ENCODE measurements at places on chromosomes 1 and 21.

DNA sequence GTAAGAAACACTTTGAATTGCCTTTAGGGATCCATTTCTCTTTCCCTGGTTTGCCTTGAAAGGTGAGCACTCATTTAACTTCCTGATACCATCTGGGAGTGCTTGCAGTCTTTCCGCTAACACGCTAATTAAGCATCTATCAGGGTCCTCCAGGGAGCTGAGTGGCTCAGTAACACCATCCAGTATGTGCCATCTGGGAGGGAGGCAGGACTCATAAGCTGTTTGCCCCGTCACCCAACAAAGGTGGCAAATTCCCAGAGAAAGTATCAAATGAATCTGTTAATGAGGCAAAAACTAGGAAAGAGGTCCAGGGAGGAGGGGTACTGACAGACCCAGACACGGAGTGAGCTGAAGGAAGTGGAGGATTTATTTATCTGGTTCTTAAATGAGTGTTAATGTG lies 430.9 kb downstream of the HLX start:
- no peak for DNase-seq

DNA sequence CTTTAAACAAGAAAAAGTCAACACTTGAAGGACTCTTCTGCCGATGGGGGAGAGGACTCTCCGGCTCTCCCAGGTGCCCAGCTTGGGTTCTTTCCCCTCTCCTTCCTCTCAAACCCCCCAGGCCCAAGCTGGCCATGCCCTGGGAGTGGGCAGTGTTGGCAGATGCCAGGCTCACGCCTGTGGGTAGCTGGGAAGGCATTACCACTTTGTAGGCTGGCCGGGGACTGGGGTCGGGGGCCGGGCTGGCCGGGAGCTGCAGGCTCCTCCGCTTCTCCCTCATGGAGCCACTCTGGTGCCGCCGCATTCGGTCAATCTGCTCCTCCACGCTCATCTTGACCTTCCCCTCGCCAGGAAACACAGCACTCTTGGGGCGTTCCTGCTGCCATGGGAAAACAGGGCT lies 16.4 kb upstream of the GOLT1A start:
- DNase-seq: no peak

DNA sequence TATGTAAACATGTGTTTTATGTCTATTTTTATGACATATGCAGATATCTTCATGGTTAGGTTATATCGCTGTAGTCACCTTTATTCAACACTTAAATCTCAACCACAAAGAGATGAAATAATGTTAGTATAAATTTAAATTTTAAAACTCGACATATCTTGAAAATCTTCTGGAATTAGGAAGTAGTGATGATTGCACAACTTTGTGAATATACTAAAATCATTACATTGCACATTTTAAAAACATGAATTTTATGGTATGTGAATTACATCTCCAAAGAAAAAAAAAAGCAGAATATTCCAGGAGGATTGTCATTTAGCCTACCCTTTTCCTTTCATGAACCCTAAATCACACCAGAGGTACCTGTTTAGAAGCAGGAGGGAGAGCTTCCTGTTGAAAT lies 39.4 kb upstream of the CACYBP start:
- DNase-seq: no peak

DNA sequence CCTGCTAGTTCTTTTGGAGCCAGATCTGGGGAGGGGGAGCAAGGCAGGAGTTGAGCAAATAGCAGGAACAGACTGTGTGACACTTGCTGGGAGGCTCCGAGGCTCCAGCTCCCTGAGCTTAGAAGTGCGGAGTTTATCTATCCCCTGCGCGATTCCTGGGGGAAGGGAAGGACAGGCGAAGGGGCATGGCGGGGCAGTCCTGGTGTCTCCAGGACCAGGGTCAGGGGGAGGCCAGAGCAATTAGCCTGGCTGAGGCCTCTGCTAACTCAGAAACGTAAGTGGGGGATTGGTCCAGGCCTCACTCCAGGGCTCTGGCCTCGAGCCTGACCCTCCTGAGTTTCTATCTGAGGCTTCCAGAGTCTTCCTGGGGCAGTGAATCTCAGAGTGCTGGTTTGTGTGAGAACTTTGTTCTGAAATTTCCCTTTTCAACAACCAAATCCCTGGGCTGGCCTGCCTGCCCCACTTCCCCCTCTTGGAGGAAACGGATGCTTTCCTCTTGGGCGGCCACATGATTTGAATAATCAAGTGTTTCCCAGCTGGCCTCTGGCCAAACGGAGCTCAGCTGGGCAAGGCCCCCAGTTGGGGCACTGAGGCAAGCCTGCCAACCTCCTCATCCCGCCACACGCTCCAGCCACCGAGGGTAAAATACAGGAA lies 15.6 kb downstream of the ALPL start:
- no peak for DNase-seq

DNA sequence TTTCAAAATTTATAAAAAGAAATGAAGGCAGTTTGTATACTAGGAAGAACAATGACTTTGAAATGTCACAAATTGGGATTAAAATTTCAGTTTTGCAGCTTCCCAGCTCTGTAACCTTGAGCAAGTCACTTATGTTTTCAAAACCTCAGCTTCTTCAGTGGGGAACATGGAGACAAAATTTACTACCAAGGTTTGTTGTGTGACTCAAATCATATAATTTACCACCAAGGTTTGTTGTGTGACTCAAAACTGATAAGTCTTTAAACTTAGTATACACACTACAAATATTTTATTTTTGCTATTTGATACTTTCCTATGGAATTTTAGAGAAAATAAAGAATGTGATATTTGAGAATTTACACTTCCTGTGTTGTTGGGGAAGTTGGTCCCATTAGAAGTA lies 219.9 kb downstream of the KCTD3 start:
- DNase-seq: no peak

GRCh38 chr1:119003413-119004128 lies 15.4 kb upstream of the TBX15 start:
- no peak for DNase-seq

DNA sequence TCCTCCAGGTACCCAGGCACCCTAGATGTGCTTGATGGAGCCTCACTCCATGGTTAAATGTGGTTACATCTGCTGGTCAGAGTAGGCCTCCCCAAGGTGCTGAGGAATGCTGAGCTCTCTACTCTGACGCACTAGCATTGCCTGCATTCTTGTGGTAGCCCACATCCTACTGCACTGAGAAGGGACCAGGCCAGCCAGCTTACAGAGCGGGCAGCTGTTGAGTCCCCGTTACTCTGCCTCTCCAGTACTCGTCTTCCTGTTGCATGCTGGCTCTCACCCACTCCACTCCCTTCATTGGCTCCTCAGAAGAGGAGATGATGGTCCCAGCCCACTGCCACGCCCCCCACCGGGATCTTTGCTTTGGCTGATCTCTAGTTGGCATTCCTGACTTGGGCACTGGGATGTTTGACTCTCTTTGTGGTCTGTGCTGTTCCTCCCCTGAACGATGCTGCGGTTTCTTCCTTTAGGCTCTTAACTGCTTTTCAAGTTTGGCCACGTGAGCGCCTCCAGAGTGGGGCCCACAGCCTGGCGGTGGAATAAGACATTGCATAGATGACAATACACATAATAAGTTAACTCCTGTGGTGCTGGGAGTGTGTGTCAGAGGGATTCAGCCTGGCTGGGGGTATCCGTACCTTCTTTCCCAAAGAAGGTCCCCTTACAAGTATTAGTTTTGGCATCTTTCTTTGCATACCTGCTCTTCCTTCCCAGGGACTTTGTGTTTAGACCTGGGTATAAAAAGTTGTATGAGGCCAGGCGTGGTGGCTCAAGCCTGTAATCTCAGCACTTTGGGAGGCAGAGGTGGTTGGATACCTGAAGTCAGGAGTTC lies 18.6 kb downstream of the AZIN2 start:
- DNase-seq: peak; percentile 100

- no peak for DNase-seq
Observed at GRCh38 chr1:53308506-53308905, 19.4 kb downstream of the LRP8 start.

GRCh38 chr1:5975133-5975880 lies 16.9 kb downstream of the NPHP4 start:
- DNase-seq: peak; percentile 30

- DNase-seq: no peak
Observed at GRCh38 chr1:203342192-203342940, 8.6 kb downstream of the FMOD start.

GRCh38 chr1:27314169-27314568 lies 7.8 kb upstream of the TMEM222 start:
- DNase-seq: no peak

GRCh38 chr1:43622471-43622870 lies 27.5 kb upstream of the KDM4A start:
- DNase-seq: no peak

GRCh38 chr1:86913399-86913895 lies 479 bp downstream of the SELENOF start:
- no peak for DNase-seq

DNA sequence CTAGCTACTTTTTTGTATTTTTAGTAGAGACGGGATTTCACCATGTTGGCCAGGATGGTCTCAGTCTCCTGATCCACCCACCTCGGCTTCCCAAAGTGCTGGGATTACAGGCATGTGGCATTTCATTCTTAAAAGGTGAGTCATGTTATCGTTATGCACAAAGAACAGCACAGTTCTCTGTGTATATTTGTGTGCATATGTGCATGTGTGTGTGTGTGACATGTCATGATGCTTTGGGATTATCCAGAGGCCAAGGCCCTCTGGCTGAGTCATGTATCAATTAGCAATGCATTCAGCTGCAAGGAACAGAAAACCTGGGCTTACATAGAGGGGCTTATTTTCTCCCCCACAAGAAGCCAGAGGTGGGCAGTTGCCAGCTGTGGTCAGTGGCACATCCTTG lies 301.7 kb upstream of the KAZN start:
- DNase-seq: no peak

GRCh38 chr1:62530516-62531154 lies 66.7 kb upstream of the ANGPTL3 start:
- peak; percentile 6 for DNase-seq

DNA sequence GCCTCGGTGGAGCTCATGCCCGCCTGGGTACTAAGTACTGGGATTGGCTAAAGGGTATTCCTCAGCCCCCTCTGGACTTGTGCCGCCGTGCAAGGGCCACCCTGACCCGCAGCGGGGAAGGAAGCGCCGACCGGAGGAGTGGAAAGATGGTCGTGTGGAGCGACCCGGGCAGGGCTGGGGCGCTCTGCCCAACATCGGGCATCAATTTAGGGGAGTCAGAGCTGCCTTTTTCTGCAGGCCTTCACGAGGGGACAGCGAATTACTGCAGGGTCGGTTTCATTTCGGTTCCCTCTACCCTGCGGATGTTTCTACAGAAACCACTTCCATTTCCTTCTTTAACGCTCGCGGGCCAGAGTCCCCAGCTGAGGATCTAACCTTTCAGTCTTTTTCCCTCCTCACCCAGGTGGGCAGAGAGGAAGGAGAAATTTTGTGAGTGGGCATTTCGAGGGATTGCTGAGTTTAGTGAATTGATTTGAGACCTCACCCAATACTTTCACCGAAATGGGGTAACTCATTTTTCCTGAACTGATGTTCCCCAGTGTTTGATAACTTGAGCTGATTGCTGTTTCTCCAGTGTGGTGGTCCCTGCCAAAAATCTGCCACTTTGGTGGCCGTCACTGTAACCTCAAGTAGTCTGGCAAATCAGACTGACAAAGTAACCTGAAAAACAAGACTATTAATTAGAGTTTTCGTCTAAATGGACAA lies 1.1 kb downstream of the TOR1AIP1 start:
- DNase-seq: no peak

DNA sequence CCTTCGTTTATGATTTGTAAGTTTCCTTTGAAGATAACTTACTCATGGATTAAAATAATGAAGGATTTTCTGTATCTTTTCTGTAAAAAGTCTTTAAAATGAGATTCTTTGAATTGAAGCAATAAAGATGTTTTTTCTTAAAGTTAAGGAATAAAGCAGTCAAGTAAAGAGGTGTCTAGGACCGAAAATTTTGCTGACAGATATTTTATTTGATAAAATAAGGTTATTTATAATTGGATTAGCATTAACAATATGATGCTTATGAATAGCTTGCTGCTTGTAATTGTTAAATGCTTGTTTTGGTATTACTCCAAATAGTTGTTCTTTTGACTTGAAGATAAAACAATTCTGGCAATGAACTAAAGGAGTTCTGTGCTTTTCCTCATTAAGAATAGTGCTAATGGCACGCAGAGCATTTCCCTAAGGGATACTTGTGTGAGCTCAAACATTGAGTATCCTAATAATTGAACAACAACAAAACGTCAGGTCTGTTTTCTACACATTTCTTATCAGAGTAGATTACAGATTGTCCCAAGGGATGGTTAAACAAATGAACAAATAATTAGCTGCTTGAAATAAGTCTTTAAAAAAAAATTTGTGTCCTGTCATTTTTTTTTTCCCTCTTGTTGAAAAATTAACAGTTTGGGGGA lies 16.6 kb downstream of the TSNAX start:
- DNase-seq: no peak

DNA sequence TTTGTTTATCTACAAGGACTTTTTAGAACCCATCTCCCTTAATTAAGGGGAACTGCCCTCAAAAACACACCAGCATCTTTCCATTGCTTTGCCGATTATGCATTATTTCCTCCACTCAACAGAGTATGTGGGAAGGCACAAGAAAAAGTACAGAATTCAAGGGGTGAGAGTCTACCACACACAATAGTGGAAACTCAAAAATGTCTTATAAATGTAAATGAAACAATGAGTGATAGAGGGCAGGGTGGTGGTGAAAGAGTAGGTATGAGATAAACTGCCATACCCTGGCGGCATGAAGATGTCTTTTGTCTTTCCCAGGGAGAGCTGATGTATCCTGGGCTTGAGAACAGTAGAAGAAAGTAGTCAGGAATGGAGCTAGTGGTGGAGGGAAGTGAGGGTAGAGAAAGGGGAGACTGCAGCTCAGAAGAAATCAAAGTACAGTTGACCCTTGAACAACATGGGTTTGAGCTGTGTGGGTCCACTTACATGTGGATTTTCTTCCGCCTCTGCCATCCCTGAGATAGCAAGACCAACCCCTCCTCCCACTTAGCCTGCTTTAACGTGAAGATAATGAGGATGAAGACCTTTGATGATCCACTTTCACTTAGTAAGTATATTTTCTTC lies 24.4 kb downstream of the CD58 start:
- DNase-seq: no peak

- DNase-seq: no peak
Observed at GRCh38 chr1:171787686-171788480, 6.4 kb downstream of the METTL13 start.

DNA sequence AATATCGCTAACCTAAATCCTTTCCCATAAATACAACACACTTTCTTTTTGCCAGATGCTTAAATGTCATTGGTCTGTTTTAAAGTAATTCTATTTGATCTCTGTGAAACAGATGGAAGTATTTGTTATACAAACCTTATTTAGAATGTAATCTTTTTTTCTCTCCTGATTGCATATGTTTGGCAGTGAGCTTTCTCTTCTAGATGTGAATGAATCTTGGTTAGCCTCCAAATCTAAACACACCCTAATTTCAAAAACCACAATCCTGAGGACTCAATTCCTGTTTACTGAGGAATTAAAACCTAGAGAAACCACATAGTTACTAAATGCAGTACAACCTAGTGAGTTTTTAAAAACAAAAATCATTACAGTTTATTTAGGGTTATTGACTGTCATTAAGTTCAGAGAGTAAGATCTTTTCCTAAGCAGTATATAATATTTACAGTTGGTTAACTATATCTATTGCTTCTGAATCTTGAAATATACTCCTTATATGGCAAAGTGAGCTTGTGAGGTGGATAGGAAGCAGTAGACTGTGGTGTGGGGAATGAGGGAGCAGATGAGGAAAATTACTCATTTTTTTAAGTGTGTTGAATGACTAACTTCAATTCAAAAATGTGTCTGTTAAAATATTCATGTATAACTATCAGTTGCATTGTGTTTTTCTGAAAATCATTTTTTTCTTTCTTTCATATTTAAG lies 218.7 kb downstream of the FMN2 start:
- peak; percentile 68 for DNase-seq
